ENCODE measurements at places on chromosomes 2 and 18. TPM values are rescaled to one million over a fixed set of nuclear protein-coding genes. Genes with fewer than 3 reads are reported as not detected.

DNA sequence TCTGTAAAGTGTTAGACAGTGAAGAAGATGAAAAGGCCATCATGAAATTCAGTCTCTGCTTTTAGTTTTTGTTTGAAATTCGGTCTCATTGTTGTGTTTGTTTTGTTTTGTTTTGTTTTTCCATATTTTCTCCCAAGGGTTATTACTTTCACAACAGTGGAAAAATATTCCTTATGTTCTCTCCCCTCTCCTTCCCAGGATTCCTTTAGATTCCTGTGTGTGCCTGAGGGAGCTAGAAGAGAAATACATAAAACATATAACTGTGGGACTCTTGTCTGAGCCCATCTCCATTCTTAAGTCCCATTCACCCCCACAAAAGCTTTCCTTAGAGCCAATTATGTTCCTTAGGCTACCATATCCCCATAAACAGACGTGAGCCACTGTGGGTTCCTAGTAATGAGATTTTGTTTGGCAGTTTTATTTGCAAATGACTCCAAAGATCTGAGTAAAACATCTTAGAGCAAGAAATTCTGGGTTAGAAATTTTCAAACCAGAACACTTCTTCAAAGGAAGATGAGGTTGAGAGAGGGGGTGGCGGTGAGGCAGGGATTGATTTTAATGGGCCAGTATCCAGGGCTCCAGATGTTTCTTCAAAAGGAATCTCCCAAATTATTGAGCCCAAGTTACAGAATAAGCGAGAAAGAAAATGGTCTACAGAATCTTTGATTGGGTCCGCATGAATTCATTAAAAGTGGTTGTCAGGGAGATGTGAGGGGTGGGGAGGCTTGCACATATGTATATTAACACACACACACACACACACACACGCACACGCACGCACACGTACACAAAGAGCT lies 157.8 kb upstream of the TNP1 start:
- no peak for DNase-seq

- DNase-seq = no peak
Observed at GRCh38 chr18:77572537-77572936, 322.9 kb downstream of the GALR1 start.

GRCh38 chr2:57720728-57721627 lies 325.6 kb upstream of the VRK2 start:
- peak; percentile 60 for DNase-seq

Gene TRPM8
- total RNA-seq = 0.31 TPM

Measured in H7 (cell line).